ENCODE measurements at places on chromosomes 7 and 10. TPM values are rescaled to one million over a fixed set of nuclear protein-coding genes. Genes with fewer than 3 reads are reported as not detected.

The SPAG6 gene
- not detected for total RNA-seq

The NKX1-2 gene
- total RNA-seq: not detected

The SPDYE8 gene
- total RNA-seq: not detected

The PON1 gene
- total RNA-seq: not detected

The SPDYE2B gene
- total RNA-seq: not detected

The SUMF2 gene
- 239 TPM for total RNA-seq

The RPA3 gene
- total RNA-seq: 78.6 TPM

The RAB18 gene
- total RNA-seq: 40.7 TPM

The PLA2G12B gene
- not detected for total RNA-seq

The SPDYE2 gene
- total RNA-seq: not detected

The PRLHR gene
- not detected for total RNA-seq

All from Caki2 (cell line).